COLO829 (cell line): ENCODE measurements at places on chromosomes 13 and 19.
A peak's percentile ranks its signal among the peaks of the same experiment; 100 is the strongest.

DNA sequence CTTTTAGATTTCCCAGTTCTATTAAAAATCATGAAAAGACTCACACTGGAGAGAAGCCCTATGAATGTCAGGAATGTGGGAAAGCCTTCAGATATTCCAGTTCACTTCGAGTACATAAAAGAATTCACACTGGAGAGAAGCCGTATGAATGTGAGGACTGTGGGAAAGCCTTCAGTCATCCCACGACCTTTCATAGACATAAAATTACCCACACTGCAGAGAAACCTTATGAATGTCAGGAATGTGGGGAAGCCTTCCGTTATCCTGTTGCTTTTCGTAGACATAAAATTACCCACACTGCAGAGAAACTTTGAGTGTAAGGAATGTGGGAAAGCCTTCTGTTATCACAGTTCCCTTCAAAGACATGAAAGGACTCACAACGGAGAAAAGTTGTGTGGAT lies 55.2 kb downstream of the ZNF627 start:
- DNase-seq, result no peak

DNA sequence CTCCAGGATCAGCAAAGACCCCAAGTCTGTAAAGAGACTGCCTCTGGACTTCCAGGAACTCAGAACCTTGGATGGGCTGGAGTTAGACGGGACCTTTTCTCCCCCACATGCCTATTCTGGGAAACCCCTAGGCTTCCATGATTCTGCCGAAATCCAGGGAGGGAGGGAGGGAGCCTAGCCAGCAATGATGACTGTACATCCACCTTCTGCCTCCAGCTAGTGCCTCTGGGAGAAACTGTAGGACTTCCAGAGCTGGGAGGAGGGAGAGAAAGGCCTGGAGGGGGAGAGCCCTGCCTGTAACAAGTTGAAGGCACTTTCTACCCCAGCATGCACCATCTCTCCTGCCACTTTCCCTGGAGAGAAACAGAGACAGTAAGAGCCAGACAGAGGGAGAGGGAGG lies 6.0 kb upstream of the HAS1 start:
- no peak for DNase-seq

- DNase-seq, result no peak
These were observed 152.2 kb upstream of the CSNK1A1L start for GRCh38 chr13:37257706-37258105.

DNA sequence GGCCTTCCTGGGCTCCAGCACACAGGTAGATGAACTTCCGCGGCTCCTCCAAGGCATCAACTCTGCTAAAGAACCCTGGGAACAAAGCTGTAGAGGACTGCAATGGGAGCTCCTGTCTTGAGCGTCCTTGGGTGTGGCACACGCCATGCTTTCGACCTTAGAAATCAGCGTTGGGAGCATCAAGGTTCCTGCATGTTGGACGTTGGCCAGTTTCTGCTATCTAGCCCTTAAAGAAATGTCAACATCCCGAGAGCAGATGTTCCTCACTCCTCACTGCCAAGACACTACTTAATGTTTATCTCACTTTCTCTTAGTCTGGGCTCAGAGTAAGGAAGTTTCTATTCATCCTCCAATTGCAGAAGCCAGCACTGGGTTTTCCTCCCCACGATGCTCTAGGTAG lies 70.6 kb upstream of the MEDAG start:
- no peak for DNase-seq

- DNase-seq, result no peak
These were observed 17.7 kb upstream of the DPY19L3 start for GRCh38 chr19:32387701-32388392.

GRCh38 chr13:64992314-64992713 lies 2237.8 kb downstream of the PCDH9 start:
- no peak for DNase-seq

- DNase-seq, result no peak
These were observed 15.1 kb upstream of the CEBPG start for GRCh38 chr19:33358408-33358807.

- DNase-seq, result no peak
These were observed 222.8 kb upstream of the NBEA start for GRCh38 chr13:34719060-34719875.

GRCh38 chr19:29690842-29691241 lies 24.2 kb downstream of the C19orf12 start:
- peak; percentile 51 for DNase-seq

- no peak for DNase-seq
These were observed 26.7 kb downstream of the RCBTB2 start for GRCh38 chr13:48506092-48506701.

DNA sequence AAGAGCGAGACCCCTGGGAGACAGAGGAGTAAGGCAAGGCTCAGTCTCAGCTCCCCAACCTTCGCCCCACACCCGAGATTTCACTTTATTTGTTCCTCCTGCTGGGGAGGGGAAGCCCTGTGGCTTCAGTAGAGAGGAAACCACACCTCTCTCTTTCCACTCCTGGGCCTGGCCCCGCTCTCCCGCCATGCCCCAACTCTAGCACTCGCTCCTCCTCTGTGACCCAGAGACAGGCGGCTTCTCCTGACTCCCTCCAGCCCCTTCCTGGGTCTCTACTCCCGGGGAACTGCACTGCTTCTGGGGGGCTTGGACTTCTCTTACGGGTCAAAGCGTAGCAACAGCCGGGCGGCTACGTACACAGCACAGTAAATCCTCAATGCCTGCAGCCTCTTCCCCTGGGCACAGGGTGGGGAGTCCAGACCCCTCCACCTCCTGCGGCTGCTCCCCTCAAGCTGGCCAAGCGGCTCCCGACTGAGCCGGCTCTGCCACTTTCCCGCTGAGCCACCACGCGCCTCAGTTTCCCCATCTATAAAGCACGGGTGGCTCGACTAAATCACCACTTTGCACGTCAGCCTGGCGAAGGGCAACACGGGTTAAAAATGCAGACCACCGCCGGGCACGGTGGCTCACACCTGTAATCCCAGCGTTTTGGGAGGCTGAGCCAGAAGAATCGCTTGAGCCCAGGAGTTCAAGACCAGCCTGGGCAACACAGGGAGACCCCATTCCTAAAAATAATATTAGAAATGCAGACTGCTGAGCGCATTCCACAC lies 1.4 kb downstream of the RNF126 start:
- no peak for DNase-seq

- no peak for DNase-seq
These were observed 4.7 kb upstream of the CYP4F3 start for GRCh38 chr19:15636026-15636425.

- DNase-seq, result no peak
These were observed 9.8 kb downstream of the TPT1 start for GRCh38 chr13:45331123-45331619.

DNA sequence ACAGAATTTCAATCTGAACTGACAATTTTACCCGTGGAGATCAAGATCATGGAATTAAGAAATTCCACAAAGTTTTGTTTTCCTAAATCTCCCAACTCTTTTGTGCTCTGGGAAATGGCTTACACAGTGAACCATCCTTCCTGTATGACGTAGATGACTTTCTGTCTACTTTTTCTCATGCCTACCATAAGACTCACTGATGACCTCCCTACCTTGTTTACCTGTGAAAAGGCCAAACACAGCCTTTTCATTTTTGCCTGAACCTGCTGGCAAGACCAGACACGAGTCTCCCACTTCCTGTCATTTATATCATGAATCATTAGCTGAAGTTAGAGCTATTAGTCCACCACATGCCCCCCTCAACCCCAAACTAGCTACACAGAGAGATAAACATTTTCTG lies 4.6 kb upstream of the KBTBD6 start:
- no peak for DNase-seq

GRCh38 chr19:49489601-49490167 lies 2.3 kb downstream of the RPL13A start:
- DNase-seq, result no peak

- DNase-seq, result no peak
These were observed 30.1 kb downstream of the KLF12 start for GRCh38 chr13:74103970-74104555.

- DNase-seq, result no peak
These were observed 27.1 kb downstream of the POU4F1 start for GRCh38 chr13:78576261-78576660.

GRCh38 chr13:97896446-97896845 lies 57.0 kb upstream of the IPO5 start:
- DNase-seq, result no peak

DNA sequence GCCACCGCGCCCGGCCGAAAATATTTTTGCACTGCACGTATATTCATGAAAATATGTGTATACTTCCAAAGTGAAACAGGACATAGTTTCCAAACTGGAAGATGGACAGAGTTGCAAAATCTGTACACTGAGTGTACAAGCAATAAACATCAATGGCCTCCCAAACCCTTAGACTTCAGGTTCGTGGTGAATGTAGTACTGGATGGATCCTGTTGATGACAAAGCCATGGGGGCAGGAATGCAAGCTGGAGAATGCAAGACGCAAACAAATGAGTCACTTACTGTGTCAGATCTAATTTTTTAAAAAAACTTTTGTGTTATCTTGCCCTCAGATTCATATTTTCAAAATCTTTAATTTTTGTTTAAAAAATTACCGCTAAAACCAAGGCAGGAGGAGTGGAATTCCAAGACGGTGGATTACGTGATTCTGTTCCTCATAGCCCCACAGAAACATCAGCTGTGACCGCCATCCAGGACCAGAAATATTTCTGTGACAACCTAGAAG lies 12.7 kb upstream of the LILRA2 start:
- no peak for DNase-seq

DNA sequence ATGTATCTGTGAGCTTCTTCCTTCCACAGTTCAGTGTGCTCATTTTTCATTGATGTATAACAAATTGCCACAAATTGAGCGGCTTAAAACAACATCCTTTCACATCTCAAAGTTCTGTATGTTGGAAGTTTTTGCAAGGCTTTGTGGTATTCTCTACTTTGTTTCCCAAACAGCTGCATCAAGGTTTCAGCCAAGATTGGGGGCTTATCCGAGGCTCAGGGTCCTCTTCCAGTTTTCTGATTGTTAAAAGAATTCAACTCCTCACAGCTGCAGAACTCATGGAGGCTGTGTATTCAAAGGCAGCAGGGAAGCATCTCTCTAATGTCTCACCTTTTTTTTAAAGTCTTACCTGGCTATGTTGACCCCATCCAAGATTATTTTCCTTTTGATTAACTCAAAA lies 1369.8 kb downstream of the PCDH9 start:
- no peak for DNase-seq

DNA sequence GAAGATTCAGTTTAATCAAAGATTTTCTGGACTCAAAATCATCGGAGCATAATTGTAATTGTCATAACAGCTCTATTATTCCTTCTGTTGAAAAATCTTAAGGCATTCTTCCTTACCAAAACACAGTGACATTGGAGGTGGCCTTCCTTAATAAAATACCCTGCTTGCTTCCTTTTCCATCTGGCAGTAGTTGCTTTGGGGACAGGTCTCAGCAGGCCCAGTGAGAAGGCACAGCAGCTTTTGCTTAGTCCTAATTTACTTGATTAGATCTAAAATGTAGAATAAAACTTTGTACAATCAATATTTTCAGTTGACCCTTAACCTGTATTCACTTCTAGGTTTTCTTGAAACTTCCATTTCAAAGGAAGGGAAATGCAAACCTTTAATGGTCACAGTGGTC lies 471.6 kb downstream of the PCDH20 start:
- DNase-seq, result no peak

- DNase-seq, result no peak
These were observed 12.7 kb downstream of the LAIR1 start for GRCh38 chr19:54352041-54352440.

- peak; percentile 19 for DNase-seq
These were observed 27.6 kb downstream of the MYO9B start for GRCh38 chr19:17103177-17103576.

- DNase-seq, result no peak
These were observed 33.2 kb upstream of the KATNAL1 start for GRCh38 chr13:30340331-30341250.

- no peak for DNase-seq
These were observed 211.1 kb downstream of the TEX29 start for GRCh38 chr13:111531505-111531904.

- no peak for DNase-seq
These were observed 48.1 kb downstream of the CRTC1 start for GRCh38 chr19:18731562-18732008.

DNA sequence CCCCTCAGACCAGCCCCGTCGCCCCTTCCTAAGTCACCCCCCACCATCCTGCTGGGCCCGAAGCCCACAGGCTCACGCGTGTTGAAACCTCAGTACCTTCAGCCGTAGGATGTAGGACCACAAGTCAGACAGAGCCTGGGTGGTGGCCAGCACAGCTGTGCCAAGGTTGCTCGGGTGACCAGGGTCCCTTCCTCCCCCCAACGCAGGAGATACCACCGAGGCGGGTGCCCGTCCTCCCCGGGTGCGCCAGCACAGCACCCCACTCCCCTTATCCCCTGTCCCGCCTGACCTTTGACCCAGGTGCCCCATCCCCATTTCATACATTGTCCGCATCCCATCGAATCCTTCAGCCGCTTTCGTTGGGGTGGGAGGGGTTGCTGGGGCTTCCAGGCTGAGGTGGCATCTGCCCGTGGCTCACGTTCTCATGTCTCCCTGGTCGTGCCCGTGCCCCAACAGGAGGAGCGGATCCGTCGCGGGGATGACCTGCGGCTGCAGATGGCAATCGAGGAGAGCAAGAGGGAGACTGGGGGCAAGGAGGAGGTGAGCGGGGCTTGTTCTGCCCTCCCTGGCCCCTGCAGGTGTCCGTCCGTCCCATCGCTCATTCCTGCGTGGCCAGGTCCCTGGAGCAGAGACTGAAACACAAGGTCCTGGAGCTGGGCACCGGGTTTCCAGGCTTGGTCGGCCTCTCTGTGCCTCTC lies 14.5 kb downstream of the EPN1 start:
- no peak for DNase-seq

DNA sequence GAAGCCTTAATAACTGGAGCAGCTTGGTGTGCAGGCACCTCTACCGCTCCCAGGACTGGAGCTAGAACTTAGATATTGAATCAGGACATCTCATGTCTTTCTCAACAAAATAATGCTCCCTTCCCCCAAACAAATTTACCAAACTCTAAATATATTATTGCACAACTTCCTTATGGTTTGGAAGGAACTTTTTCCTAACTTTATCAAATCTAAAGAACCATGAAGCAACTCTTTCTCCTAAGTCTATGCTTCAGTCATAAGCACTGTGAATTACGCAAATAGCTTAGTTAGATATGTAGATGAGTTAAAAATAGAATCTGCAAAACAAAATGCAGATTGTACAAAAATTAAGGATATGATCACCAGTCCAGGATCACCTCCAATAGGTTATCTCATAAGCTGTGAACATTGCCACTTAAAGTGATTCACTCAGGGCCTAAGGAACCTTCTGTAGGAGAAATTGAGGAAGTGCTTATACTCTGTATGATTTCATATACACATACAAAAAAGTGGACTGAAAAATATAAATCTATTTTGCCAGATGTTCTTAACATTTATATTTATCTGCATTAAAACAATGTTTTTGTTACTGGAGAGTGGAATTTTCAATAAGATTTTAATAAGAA lies 20.4 kb upstream of the MAB21L1 start:
- no peak for DNase-seq
